ENCODE measurements at places on chromosomes 2 and 18.
A peak's percentile ranks its signal among the peaks of the same experiment; 100 is the strongest.

DNA sequence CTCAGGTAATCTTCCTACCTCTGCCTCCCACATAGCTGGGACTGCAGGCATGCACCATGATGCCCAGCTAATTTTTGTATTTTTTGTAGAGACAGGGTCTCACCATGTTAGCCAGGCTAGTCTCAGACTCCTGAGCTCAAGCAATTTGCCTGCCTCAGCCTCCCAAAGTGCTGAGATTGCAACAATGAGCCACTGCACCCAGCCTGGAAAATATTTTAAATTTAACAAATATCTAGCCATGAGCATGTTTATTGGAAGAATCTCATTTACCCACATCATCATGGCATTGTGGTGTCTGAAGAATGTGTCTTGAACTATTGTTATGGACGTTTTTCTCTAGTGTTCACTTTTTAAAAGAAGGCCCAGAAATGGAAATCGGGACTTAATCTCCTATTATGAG, 231.8 kb downstream of the MBD5 start:
- no peaks in the 10 kb centered on the region for H3K4me1 ChIP-seq
- ATAC-seq, result no peak
- no peaks in the 10 kb centered on the region for H3K27me3 ChIP-seq
- H3K27ac ChIP-seq, result no peak overlapping the region
- no peak overlapping the region for H3K4me3 ChIP-seq
- H3K36me3 ChIP-seq, result peaks cover 68% of the 10 kb centered on the region

- H3K36me3 ChIP-seq, result no peaks in the 10 kb centered on the region
- no peaks in the 10 kb centered on the region for H3K27me3 ChIP-seq
- no peak overlapping the region for H3K4me3 ChIP-seq
- peaks cover 6% of the 10 kb centered on the region for H3K4me1 ChIP-seq
- no peak overlapping the region for H3K27ac ChIP-seq
- ATAC-seq, result no peak
These were observed 4.4 kb downstream of the TNFAIP6 start for GRCh38 chr2:151361674-151362370.

DNA sequence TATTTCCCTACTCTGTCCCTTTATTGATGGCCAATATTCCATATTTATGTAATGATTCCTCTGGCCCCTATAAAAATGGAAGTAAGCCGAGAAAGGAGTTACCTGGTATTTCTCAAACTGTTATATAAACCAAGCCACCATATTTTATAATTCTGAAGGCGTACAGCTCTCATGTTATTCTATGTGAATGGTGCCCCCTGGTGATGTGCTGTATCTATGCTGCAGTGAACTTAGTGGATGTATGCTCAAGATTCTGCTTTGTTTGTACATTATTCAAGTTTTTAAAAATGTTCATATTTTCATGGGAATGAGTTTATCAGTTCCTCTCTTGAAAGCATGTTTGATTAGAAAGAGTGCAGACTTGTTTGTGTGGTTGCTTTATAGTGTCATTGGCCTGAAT, 194.5 kb upstream of the LRRTM1 start:
- no peaks in the 10 kb centered on the region for H3K36me3 ChIP-seq
- H3K4me3 ChIP-seq, result no peak overlapping the region
- no peaks in the 10 kb centered on the region for H3K27me3 ChIP-seq
- no peak for ATAC-seq

- no peak overlapping the region for H3K4me3 ChIP-seq
- H3K36me3 ChIP-seq, result peaks cover 12% of the 10 kb centered on the region
- ATAC-seq, result peak; percentile 34
- no peaks in the 10 kb centered on the region for H3K4me1 ChIP-seq
- peaks cover 40% of the 10 kb centered on the region for H3K27me3 ChIP-seq
These were observed 111.3 kb downstream of the PTGR3 start for GRCh38 chr18:75097491-75098225.

DNA sequence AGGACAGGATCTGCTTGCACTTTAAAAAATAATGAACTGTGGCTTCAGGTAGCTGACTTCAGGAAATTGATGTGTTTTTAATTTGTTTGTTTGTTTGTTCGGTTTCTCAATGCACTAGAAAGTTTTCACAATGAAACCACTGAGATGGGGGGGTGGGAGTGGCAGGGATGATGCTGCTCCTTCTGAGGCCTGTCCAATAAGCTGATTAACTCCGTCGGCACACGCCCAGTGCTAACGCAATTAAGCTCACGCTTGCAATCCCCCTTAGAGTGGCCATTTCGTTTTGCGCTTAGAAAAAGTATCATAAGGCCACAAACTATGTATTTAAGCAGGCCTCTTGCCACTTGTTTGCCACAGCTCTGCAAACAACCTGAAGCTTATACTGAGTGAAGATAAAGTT, 12.5 kb upstream of the GPR39 start:
- no peaks in the 10 kb centered on the region for H3K4me1 ChIP-seq
- H3K4me3 ChIP-seq, result no peak overlapping the region
- H3K36me3 ChIP-seq, result no peaks in the 10 kb centered on the region
- ATAC-seq, result no peak

DNA sequence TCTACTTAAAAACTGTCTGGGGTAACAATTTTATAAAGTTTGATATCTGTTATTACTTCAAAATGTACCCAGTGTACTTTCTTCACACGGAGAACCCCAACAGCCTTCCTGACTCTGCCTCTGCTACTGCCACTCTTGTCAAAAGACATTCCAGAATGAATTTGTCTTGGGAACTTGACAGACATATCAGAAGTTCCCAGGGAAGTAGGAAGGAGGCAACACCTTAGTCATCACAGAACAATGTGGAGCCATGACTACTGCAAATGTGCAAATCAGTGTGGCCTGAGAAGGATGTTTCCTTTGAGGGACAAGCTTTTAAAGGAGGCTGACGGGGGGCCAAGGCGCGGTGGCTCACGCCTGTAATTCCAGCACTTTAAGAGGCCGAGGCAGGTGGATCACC, 133.8 kb upstream of the RNF152 start:
- H3K27me3 ChIP-seq, result peaks cover 11% of the 10 kb centered on the region
- H3K27ac ChIP-seq, result no peak overlapping the region
- ATAC-seq, result no peak
- H3K4me1 ChIP-seq, result no peaks in the 10 kb centered on the region
- H3K4me3 ChIP-seq, result no peak overlapping the region

DNA sequence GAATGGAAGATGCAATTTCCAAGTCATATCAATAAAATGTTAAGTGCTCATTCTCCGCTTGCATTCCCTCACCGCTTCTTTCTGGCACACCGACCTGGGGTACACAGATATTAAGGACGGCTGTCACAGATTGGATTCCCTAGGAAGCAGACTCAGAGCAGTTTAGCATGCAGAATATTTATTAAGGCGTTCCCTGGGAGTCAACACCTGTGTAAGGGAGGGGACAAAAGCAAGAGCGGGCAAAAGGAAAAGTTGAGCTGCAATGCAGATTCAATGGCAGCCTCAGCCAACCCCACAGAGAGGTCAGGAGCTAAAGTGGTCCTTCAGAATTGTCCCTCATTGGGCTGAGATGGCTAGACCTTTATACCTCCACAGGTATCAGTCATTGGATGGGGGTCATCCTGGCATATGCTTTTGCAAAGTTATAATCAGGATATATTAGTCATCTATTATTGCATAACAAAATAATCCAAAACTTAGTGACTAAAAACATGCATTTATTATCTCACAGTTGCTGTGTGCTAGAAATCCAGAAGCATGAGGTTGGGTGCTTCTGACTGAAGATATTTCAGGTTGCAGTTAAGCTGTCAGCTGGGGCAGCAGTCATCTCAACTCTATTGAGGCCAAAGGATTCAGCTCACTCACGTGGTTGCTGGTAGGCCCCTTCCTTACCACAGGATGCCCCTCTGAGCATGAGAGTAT, 27.0 kb upstream of the INO80D start:
- ATAC-seq, result no peak
- no peak overlapping the region for H3K27ac ChIP-seq
- no peaks in the 10 kb centered on the region for H3K4me1 ChIP-seq
- H3K36me3 ChIP-seq, result peaks cover 24% of the 10 kb centered on the region
- H3K4me3 ChIP-seq, result no peak overlapping the region
- no peaks in the 10 kb centered on the region for H3K27me3 ChIP-seq

DNA sequence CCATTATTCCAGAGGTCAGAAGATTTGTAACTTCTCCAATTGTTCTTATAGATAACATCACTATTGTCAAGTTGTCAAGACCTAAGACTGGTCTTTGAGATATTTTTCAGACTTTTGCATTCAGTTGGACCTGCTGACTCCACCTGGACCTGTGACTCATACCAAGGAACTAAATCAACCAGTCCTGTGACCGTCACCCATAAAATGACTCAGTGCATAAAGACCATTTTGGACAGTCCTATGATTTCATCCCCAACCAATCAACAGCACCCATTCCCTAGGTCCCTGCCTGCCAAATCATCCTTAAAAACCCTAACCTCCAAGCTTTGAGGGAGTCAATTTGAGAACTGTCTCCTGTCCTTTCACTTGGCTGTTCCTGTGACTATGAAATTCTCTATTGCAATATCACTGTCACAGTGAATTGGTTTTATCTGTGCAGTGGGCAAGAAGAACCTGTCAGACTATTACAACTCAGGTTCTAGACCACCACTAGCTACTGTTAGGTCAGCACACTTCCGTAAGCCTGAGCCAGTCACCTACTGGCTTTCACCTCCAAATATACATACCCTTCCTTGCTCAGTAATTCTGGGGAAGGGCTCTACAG, 17.1 kb downstream of the DPP4 start:
- H3K27ac ChIP-seq, result no peak overlapping the region
- H3K27me3 ChIP-seq, result no peaks in the 10 kb centered on the region
- ATAC-seq, result no peak

GRCh38 chr2:9800639-9800974, 42.7 kb upstream of the TAF1B start:
- H3K27ac ChIP-seq, result no peak overlapping the region
- H3K27me3 ChIP-seq, result no peaks in the 10 kb centered on the region
- no peak for ATAC-seq
- no peaks in the 10 kb centered on the region for H3K36me3 ChIP-seq
- H3K4me3 ChIP-seq, result no peak overlapping the region

- peak overlapping the region; percentile 57 for H3K4me3 ChIP-seq
- H3K4me1 ChIP-seq, result peaks cover 12% of the 10 kb centered on the region
These were observed 37.9 kb downstream of the MTERF4 start for GRCh38 chr2:241064008-241064801.

DNA sequence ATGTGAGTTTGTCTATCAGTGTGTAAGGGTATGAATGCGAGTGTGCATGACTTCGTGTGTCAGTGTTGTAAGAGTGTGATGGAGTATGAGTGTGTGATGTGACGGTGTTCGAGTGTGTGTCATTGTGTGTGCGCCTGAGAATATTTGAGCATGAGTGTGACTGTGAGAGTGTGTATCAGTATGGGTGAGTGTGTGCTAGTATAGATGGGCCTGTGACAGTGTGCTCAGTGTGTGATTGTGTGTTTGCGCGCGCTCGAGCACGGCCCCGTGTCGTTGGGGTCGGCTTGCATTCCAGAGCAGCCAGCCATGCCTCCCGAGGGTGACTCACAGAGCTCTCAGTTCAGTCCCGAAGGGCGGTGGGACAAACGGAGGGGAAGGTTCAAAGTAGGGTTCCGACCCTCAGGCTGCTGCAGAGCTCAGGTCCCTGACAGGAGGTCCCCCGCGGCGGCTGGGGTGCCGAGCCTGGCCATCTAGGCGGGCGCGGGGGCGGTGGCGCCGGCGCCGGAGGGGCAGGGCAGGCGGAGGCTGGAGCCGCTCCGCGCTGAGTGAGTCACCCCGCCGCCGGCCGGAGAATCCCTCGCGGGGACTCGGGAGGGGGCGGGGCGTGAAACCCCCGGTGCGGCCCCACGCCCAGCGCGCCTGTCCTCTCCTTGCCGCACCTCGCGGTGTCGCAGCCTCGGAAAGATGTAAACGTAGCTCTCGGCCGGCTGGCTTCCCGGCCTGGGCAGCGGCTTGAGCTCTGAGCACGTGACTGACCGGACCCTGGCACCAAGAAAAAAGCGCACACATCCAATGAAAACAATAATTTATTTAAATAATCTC, 3.8 kb downstream of the DLX2 start:
- H3K27ac ChIP-seq, result no peak overlapping the region
- H3K4me1 ChIP-seq, result peaks cover 53% of the 10 kb centered on the region
- peaks cover 94% of the 10 kb centered on the region for H3K27me3 ChIP-seq

- H3K4me3 ChIP-seq, result no peak overlapping the region
- ATAC-seq, result no peak
- no peaks in the 10 kb centered on the region for H3K36me3 ChIP-seq
- H3K4me1 ChIP-seq, result no peaks in the 10 kb centered on the region
- no peak overlapping the region for H3K27ac ChIP-seq
These were observed 8.6 kb upstream of the YES1 start for GRCh38 chr18:820591-821165.

DNA sequence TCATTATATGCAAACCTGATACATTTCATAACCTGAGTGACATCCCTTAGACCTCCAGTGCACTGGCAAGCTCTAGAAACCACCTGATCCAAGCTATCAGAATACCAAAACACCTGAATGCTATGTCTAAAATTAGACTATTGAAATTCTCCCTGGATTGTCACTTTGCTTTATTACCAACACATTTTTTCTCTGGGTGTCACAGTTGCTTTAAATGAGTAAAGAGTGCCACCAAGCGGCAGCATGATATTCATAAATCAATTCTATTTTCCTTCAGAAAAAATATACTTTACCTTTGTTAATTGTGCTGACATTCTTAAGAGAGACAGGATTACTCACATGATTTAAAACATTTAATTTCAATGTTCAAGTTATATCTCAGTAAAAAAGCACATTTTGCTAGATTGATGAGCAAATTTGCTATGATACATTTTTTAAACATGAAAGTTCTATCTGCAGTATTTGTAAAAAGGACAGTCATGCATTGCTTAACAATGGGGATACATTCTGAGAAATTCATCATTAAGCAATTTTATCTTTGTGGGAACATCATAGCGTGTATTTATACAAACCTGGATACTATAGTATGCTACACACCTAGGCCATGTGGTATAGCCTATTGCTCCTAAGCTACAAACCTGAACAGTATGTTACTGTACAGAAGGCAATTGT, 338.4 kb upstream of the SLC39A10 start:
- no peak for ATAC-seq
- H3K36me3 ChIP-seq, result no peaks in the 10 kb centered on the region
- H3K4me1 ChIP-seq, result no peaks in the 10 kb centered on the region
- H3K27me3 ChIP-seq, result no peaks in the 10 kb centered on the region
- no peak overlapping the region for H3K27ac ChIP-seq
